ENCODE measurements at places on chromosomes 5 and 9. TPM values are rescaled to one million over a fixed set of nuclear protein-coding genes. Genes with fewer than 3 reads are reported as not detected.

GRCh38 chr9:6552033-6552432 lies 93.5 kb downstream of the GLDC start:
- DNase-seq, result no peak
- no peaks in the 10 kb centered on the region for H3K36me3 ChIP-seq
- H3K27ac ChIP-seq, result no peak overlapping the region
- H3K4me3 ChIP-seq, result no peak overlapping the region

DNA sequence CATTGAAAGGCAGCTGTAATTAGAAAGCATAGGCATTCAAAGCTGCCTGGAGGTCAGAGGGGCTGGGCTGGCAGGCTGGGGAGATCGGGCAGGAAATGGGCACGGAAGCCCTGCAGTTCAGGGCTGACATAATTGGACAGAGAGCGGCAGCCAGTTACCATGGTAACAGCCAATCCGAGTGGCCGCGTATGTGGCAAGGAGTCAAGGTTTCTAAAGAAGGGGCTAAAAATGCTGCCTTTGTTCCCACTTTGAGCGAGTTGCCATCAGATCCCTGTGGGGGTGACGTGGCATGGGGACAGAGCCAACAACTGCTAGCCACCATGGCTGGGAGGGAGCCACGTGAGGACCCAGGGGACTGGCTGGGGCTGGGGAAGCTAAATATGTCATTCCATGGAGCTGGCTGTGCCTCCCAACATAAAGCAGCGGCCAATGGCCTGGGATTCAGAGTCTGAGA lies 44.7 kb upstream of the NDFIP1 start:
- H3K4me1 ChIP-seq, result peaks cover 4% of the 10 kb centered on the region
- no peaks in the 10 kb centered on the region for H3K27me3 ChIP-seq
- H3K27ac ChIP-seq, result no peak overlapping the region
- no peaks in the 10 kb centered on the region for H3K36me3 ChIP-seq
- peak; percentile 46 for DNase-seq

DNA sequence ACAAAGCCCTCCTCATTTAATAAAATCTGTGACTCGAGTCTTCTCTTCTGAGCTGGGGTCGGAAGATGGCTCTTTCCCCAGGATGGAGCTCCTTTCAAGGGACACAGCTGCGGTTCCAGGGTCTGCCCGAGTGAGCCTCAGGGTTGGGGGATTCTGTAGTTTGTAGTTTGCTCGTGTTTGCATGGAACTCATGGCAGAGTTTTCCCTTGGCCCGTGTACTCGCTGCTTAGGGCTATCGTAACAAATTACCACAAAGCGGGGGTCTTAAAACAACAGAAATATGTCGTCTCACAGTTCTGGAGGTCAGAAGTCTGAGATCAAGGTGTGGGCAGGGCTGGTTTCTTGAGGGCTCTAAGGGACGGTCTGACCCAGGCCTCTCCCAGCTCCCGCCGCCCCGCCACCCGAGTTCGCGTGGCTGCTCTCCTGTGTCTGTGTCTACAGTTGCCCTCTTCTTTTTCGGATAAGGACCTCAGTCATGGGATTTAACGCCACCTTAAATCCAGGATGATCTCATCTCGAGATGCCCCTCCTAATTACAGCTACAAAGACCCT lies 13.9 kb upstream of the LPCAT1 start:
- H3K36me3 ChIP-seq, result no peaks in the 10 kb centered on the region
- peaks cover 22% of the 10 kb centered on the region for H3K4me1 ChIP-seq
- no peaks in the 10 kb centered on the region for H3K27me3 ChIP-seq
- H3K4me3 ChIP-seq, result no peak overlapping the region
- peak; percentile 50 for DNase-seq
- no peak overlapping the region for H3K27ac ChIP-seq

- H3K27me3 ChIP-seq, result no peaks in the 10 kb centered on the region
- no peak for DNase-seq
- no peak overlapping the region for H3K27ac ChIP-seq
- no peak overlapping the region for H3K4me3 ChIP-seq
Measured at GRCh38 chr9:85151162-85151561, 481.6 kb downstream of the NTRK2 start.

IFNA2 gene
- not detected for polyA plus RNA-seq
